DND-41 (cell line): ENCODE measurements at places on chromosomes 5 and 9.

DNA sequence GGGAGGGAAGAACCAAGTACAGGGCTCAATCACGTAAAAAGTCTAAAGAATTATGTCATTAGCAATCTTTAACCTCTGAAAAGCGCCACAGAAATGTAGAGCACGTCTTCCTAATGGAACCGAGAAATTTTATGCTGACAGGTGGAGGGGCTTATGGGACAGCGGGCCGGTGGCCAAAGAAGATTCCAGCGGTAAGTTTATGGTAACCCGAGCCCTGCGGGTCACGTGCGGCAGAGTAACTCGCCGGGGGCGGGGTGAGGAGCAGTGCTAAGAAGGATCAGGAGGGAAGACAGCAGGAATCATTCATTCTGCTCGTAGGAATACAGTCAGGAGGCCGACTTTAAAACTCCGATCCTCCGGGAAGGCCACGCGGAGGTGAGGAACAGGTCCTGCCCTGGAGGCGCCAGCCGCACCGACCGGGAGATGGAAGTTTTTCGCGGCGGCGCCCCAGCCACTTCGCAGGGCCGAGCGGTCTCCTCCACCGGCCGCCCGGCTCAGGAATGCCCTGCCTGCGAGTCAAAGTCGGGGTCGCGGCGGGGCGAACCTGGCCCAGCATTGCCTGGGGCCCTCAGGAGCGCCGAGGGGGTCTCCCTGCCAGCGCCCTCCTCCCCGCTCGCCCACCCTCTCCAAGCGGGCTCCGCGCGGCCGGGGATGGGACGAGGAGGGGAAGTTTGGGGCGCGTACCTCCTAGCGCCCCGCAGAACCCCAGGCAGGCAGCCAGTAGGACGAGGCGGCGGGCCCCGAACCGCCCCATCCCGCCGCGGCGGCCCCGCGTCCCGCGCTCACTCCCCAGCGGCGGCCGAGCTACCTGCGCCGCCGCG is 101.8 kb downstream of the ESM1 start:
- DNase-seq, result no peak

- no peak for DNase-seq
These were observed 16.1 kb downstream of the TXN start for GRCh38 chr9:110240198-110240597.

DNA sequence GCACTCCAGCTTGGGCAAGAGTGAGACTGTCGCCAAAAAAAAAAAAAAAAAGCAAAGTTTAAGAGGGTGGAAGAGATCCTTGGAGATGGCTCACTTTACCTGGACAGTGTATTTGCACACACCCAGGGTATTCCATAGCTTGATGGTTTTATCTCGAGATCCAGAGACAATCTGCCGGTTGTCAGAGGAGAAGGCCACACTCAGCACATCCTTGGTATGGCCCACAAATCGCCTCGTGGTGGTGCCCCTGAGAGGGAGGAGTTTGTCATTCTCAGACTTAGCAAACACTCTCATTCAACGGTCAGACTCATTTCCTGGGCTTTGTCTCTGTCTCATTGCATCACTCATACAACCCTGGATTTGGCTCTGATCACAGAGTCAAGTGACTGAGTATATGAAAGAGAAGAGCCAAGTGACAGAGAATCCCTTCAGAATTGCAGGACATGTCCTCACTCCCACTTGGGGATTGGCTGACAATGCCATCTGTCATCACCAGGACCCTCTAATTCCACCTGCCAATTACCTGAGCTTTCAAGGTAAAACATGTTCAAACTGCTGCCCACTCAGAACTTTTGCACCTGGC is 2.2 kb downstream of the RACK1 start:
- peak; percentile 41 for DNase-seq

- DNase-seq, result no peak
These were observed 37.9 kb downstream of the UBTD2 start for GRCh38 chr5:172245703-172246125.

- no peak for DNase-seq
These were observed 5.5 kb downstream of the TSTD2 start for GRCh38 chr9:97627624-97628023.

- DNase-seq, result no peak
These were observed 1888.0 kb upstream of the CDH9 start for GRCh38 chr5:28926422-28926821.

DNA sequence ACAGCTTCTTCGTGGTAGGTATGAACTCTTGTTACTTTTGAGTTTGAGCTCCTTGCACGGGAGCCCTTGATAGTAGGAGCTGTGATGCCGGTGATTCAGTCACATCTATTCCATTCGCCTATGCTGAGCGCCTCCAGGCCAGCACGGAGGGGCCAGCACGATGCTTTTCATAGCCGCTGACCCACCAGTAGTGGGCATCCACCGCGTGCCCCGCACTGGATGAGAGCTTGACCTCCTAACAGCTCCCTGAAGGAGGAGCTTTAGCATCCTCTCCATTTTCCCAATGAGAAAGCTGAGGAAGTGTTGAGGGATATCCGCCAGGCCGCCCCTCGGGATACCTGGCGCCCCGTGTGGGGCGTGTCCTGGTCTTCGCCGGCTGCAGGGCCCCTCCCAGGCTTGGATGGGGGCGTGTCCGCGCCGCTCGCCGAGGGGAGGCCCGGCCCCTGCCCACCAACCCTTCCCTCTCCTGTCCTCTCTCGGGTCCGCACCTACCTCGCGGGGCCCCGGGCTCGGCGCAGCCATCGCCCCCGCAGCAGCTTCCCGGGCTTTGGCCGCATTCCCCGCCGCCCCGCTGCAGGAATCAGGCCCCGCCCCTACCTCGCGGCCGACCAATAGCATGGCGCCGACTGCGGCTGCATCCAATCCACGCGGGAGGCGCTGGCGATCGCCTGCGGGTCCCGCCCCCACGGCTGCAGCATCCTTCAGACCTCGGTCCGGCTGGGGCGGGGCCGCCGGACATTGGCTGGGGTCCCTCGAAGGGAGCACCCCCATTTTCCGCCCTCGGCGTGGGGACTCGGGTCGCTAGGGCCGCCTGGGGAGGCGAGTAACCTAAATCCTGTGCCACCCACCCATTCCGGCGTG is at the start of gene PIP5KL1:
PIP5KL1 (minus strand) TSS at position 547 of the 861 bp plus-strand sequence; CDS start at position 522, 25 bp downstream.
- no peak for DNase-seq
